ENCODE measurements at places on chromosomes 11 and 22. TPM values are rescaled to one million over a fixed set of nuclear protein-coding genes. Genes with fewer than 3 reads are reported as not detected.

GRCh38 chr11:67634366-67635230 lies 4.9 kb upstream of the NUDT8 start:
- DNase-seq = no peak

DNA sequence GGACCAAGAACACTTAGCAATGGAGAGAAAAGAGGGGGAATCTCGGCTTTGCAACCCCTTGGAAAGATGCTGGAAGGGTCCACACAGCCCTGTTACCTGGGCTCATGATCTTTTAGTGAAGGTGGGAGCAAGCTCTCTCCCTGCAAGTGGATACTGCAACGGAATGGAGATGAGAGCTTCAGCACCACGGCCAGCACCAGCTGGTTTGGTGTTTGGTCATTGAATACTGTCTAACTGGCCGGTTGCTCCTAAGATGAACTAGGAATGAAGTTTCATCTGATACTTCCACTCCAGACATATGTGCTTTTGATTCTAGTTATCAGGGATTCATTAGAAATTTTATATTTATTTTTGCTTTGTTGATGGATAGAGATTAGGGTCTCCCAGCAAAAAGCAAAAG lies 16.3 kb downstream of the HTR3A start:
- DNase-seq = peak; percentile 46

DNA sequence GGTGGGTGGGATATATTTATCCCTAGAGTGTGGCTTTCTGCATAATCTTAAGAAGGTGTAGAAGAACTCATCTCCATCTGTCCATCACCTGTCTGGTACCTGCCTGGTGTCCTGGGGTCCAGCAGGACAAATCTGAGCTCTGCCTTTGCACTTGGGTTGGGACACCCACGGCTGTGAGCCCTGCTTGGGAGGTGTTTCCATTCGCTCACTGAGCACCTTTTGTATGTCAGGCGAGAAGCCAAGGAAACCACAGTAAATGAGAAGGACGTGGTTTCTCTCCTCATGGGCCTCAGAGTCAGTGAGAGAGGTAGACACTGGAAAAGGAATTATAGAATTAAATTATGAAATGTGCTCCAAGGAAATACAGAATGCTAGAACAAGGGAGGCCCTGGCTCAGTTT lies 555.9 kb downstream of the MIAT start:
- no peak for DNase-seq

DNA sequence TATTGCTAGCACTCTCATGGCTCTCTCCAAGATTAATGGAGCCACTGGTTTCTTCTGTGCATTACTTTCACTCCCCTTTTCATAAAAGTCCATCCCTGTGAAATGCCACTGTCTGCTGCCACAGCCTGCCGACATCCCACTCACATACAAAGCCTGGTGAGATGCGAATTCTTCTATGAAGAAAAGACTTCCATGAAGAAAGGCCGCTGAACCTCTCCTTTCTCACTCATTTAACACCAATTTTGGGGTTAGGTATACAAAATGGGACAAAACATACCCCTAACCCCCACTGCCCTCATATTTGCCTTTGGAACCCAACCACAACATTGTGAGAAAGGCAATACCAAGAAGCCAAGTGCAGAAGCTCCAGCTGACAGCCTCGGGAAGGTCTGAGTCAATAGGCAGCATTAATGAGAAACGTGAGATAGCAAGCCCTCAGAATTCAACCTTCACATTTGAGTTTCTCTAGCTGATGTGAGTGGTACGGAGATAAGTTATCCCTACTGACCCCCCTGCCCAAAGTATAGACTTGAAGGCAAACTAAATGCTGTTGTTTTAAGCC lies 156.4 kb downstream of the ATG16L2 start:
- DNase-seq = no peak

- no peak for DNase-seq
Observed at GRCh38 chr22:41230401-41230785, 10.3 kb downstream of the CHADL start.

DNA sequence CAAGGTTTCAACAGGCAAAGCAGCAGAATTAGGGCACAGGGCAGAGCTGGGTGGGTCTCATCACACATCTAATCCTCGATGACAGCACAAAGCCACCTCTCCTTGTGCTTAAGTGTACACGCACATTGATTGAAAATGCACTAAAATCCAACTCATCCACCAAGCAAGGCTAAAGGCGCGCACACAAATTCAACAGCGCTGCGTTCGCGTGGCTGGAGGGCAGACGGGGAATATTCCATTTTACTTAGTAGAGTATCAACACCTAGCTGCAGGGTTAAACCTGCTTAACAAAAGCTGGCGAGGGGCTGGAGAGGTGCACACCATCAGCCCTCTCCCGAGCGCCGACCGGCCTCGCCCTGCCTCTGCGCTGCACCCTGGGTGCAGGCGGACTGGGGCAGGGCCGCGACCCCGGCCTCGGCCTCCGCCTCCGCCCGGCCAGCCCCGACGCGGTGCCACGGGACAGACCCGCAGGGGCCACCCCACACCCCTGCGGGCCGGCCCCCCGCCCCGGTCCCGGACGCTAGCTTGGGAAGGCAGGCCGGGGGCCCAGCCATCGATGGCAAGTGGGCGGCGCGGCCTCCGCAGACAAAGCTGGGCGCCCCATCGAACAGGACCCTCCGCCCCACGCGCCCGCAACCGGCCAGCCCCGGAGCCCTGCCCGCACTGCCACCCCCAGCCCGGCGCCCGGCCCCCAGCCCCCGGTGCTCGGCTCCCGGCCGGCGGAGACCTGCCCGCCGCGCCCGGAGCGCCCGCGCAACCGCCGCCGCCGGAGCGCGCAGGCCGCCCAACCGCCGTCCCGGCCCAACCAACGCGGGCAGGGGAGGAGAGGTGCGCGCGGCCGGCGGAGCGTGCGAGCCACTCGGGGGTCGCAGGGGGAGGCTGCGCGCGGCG lies 929 bp downstream of the PRDM10 start:
- peak; percentile 46 for DNase-seq

DNA sequence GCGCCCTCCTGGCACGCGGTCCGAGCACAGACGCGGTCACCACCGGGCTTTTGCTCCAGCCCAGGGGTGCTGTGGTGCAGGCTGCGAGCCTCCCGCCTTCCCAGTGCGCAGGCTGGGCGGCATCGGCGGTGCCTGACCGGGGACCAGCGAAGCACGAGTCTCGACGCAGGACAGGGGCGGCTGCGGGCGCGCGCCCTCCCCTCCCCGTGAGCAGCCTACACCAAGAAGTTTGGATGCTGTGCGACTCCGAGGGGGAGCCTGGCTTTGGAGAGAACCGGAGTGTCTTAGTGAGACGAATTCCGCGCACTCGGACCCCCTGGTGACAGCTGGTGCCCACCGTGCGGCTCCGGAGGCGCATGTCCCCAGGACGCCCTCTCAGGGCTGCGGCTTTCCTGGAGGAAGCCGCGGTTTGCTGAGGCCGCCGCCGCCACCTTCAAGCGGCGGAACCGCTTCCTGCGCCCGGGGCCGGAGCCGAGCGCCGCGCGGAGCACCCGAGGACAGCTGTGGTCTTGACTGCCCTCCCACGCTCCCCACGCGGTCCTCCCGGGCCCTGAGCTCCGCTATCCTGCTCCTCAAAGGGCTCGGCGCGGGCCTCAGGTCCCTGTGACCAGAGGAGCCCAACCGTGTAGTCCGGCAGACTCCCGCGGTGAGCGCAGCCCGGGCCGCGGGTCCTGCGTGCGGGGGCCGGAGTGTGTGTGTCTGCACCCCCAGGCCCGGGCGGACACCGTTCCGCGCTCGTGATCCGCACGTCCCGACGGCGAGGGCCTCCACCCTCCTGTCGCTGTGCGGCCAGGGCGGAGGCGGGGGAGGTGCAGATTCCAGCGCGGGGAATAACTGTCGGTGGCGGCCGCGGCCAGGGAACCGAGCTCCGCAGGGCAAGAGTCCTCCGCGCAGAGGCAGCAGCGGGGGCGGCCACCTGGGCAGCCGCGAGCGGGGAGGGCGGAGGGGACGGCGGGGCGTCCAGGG lies 1.7 kb downstream of the FGF3 start:
- peak; percentile 26 for DNase-seq

- DNase-seq = no peak
Observed at GRCh38 chr22:31439808-31440207, 40.4 kb downstream of the DRG1 start.

GRCh38 chr11:26297189-26297975 lies 34.5 kb upstream of the ANO3 start:
- DNase-seq = peak; percentile 64

DNA sequence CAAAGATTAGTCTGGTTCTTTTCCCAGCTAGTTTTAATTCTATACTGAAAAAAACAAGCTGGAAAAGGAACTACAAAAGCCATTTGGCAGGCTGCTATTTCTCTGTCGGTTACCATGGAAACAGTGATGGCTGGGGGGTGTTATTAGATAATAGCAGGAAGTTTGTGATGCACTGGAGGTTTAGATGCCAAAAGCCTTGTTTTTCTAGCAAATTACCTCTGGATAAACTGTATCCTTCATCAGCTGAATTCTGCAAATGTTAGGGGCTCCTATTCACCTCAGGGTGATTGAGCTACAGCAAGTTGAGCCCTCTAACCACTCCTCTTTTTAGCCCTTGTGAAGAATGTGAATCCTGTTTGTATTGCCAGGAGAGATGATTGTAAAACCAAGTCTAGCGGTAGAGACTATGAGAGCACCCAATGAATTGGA lies 25.2 kb downstream of the ALKBH3 start:
- no peak for DNase-seq

- no peak for DNase-seq
Observed at GRCh38 chr22:18096823-18097222, 13.8 kb upstream of the TUBA8 start.

- peak; percentile 79 for DNase-seq
Observed at GRCh38 chr11:3095712-3096361, 38.6 kb upstream of the CARS1 start.

DNA sequence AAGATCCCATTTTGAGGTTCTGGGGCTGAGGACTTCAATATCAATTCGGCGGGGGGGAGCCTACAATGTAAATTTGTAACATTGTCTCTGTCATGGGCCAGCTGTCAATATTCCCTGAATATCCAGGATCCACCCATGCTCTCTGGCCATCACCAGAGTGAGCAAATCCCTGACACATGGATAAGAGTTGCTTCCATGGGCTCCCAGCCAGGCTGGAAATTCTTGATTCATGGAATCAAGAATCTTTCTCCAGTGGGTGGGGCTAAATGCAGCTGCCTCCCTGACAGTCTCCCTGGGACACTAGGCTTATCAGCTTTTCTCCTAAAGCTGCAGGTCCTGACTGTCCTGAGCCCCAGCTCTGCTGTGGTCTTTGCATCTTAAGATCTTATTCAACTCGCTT lies 86.9 kb upstream of the IGLL5 start:
- DNase-seq = no peak

GRCh38 chr11:28228196-28228895 lies 120.2 kb downstream of the METTL15 start:
- peak; percentile 28 for DNase-seq

DNA sequence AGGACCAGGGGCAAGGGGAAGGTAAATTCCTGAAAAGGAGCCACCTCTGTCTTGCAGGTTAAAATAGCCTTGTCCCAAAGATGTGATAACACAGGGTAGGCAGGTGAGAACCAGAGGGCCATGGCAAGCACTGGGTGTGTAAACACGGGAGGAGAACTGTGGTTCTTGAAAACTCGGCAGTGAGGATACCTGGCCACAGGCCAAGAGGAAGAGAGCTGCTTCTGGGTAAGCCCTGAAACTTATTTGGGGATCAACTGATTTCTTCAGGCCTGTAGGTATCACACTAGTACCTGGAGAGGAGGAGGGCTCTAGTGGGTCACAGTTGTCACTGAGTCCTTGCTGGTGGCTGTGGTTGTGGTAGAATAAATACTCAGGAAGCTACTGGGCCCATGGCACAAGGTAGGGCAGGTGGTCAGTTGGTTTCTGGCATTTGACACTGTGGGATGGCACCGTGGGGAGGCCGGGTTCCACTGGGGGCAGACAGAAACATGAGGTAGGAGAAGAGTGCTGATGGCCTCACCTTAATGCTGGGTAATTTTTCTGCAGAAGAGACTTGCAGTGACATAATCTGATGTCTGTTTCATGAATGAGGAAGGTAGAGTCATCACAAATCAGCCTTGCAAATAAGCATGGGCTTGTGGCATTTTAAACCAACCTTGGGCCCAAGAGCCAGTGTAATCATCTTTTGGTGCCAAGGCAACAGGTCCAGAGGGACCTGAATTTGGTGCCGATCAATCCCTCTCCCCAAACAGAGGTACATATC lies 22.0 kb downstream of the AMPD3 start:
- DNase-seq = no peak

DNA sequence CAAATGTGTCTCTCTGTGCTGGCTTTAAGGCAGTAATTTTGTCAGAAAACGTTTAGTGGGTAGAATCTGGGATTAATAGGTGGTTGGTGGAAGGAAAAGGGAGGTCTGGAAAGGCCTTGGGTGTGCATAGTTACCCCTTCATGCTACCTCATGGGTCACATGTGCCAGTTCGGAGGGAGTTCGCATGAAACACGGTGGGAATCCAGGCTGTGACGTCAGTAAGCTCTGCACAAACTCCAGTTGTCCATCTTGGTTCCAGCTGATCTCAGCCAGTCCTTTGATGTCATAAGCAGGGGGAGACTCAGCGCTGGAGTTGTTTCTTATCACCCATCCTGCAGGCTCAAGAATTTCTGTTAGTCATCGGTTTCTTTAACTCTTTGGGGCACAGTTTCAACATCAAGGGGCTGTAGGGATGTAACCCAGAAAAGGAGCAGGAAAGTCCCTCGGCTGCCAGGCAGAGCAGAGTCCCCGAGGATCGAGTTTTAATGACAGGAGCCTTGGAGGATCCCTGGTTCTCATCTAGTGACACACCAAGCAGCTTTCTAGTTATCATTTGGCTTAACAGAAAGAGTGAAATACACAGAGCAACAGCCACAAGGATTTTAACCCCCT lies 28.9 kb downstream of the MOV10L1 start:
- DNase-seq = no peak

DNA sequence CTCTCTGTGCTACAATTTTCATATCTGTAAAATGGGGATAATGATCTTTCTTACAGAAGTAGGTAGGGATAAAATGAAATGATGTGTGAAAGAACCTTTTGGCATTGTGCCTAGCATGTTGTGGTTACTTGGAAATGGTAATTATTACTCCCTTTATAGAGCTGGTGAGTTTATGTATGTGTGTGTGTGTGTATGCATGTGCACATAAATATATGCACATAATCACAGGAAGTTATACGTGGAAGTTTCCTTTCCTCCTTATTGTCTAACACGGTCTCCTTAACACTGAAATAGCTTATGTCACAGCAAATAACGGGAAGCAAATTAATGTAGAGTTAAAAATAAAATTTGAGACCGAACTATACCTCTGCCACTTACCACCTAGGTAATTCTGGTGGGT lies 163.7 kb upstream of the ZBED5 start:
- DNase-seq = no peak

DCHS1 gene
- not detected for total RNA-seq

MMP10 gene
- total RNA-seq = 0.07 TPM

KAT5 gene
- 83.9 TPM for total RNA-seq

HDAC10 gene
- total RNA-seq = 25.8 TPM

ADORA2A gene
- total RNA-seq = 1.7 TPM

IGLL1 gene
- not detected for total RNA-seq

C22orf42 gene
- total RNA-seq = not detected
